ENCODE measurements at places on chromosomes 6 and 20.

GRCh38 chr6:24930431-24930871, 5.3 kb downstream of the RIPOR2 start:
- no peak for DNase-seq

GRCh38 chr6:7129784-7130569, 22.2 kb downstream of the RREB1 start:
- no peak for DNase-seq

DNA sequence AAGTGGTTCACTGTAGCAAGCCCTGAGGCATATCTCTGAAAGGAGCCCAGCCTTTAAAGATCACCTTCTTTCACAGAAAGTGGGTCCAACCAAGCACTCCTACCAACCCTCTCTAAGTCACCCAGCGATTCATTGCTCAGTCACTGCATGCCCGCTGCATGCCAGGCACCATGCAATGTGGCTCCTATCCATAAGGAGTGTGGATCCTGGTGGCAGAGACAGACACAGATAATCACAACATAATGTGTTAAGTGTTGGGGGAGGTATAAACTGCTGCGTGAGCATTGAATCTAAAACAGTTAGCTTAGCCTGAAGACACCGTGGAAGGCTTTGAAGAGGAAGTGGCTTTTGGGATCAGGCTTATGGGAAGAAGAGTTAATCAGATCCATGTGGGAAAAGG, 659.5 kb downstream of the PTPRT start:
- DNase-seq: no peak

GRCh38 chr6:14035874-14036273, 81.7 kb upstream of the CD83 start:
- no peak for DNase-seq

GRCh38 chr20:23101696-23102406, 15.7 kb upstream of the CD93 start:
- no peak for DNase-seq

DNA sequence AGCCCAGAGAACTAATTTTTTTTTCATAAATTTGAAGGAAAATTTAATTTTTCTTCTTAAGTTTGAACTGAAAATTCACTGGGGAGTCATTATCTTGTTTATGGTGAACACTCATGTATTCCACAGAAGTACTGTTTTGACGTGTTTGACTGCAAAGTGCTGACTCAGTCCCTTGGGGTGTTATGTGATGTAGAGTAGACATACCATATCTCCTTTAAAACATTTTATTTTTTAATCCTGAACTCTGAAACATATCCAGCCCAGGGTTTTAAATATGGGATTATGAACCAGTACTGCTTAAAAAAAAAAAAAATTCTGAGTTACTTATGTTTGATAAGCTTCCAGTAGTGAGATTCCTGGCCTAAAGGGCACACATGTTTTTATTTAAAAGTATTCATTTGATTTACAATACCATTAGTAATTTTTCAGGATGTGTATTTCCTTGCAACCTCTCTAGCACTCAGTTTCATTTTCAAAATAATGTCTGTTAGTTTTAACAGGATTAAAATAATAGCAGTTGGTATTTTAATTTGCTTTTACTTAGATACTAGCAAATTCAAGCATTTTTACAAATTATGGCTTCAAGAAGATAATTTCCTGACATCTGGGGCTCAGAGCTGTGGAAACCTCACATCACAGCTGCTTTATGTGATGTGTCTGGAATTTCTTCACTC, 81.7 kb upstream of the PDE10A start:
- no peak for DNase-seq

DNA sequence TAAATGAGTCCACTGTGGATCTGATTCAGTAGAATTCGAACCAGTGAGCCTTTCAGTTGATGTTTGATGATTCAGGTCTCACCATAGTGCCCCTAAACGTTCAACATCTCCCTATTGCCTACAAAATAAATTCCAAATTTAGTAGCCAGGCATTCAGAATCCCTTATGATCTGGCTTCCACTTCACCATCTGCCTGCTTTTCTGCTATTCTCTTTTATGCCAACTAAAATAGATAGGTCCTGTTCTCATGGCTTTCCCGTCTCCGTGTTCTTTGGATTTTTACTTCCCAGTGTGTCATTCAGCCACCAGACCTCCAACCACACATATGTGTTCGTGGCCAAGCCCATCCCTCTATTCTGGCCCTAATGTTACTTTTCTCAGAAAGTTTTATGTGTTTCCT, 410.4 kb downstream of the LMBRD1 start:
- DNase-seq: no peak

GRCh38 chr6:149967591-149967990, 3.8 kb downstream of the ULBP1 start:
- DNase-seq: no peak

- no peak for DNase-seq
Observed at GRCh38 chr20:7275645-7276237, 508.3 kb downstream of the BMP2 start.

DNA sequence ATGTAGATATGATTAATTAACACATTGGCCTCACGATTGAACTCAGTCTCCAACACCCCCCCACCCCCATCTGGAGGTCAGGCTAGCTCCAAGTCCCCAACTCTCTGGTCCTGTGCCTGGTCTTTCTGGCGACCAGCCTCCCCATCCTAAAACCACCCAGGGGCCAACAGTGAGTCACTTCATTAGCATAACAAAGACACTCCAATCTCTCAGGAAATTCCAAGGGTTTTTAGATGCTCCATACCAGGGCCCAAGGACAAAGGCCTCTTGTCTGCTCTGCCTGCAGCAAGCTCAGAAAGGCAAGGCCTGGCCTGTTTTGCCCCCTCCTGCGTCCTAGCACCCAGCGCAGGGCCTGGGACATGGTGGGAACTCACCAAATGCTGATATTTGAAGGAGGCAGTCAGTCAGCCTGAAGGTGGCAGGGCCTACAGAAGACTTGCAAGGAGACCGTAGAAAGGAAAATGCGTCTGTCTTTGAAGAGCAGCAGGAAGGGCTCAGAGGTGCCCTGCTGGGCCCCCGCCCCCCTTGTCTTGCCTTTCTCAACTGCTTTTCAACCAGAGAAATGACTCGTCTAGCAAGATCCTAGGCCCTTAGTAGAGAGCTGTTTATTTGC, 184.7 kb downstream of the CDH4 start:
- DNase-seq: peak; percentile 83

DNA sequence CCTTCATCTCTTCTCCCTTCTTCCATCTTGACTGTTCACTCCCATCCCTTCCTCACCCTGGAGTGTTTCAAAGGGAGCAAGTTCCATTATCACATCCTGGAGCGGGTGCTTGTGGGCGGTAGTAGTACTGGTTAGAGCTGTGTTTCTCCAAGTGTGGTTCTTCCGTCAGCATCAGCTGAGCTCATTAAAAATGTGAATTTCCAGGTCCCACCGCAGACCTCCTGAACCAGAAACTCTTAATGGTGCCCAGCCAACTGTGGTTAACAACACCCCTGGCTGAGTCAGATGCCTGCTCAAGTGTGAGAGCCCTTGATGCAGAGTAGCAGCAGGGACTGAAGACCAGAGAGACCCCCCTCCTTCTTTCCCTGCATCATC, 24.4 kb downstream of the ANGPT4 start:
- DNase-seq: no peak

GRCh38 chr20:7723284-7723683, 217.0 kb downstream of the HAO1 start:
- DNase-seq: no peak

DNA sequence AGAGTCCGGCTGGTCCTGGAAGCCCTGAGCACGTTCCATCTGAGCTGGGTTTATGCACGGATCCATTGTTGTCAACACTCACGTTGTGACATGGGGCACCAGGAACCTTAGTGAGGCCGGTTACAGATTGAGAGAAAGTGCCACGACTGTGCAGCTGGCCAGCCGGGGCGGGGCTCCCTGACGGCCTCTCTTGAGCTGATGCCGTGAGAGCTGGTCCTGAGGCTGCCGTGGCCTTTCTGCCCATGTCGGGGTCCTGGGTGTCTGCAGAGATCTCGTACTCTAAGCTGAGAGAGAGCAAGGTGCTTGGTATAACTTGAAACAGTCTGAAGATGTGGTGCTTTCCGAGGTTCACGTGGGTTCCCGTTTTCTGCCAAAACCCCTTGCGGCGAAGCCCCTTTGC, 10.0 kb downstream of the CDH4 start:
- no peak for DNase-seq

DNA sequence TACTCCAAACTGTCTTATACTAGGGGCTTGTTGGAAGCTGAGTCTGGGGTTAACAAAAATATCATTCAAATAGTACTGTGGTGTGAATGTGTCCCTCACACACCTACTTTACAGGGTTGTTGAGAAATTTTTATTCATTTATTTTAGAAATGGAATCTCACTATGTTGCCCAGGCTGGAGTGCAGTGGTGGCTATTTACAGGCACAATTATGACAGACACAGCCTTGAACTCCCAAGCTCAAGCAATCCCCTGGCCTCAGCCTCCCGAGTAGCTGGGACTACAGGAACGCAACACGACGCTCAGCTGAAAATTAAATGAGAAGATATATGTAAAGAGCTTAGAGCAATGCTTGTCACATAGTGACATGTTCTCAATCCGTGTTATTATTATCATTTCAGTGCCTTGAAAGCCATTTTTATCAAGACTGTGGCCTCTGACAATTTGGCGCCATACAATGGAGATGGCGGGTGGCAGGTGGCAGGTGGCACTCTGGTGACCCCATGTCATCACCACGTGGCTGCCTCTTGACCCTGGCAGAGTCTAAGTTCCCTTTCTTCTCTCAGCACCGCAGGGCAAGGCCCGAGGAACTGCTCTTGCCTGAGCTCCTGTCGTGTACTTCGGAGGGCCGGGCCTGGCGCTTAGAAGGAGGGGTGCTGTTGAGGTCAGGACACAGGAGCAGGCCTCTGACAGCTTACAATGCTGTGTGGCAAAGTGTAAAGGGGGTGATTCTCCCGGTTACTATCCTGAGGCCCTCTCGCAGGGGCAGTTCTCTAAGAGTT, 64.5 kb downstream of the STX11 start:
- DNase-seq: no peak

DNA sequence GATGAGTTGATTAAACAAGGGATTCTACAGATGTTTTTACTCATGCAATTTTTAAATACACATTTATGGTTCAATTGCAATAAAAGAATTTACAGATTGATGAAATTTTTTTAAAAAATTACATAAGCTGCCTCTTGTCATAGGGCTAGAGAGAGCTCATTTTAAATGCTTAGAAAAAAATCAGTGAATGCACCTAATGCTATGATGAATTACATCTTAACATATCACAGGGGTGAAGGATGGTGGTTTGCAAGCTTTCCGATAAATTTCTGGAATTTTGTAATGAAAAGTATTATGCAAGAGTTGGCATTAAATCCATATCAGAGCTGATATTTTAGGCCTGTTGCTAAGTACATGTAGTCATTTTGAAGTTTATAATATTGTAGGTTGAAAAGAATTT, 29.6 kb downstream of the DSE start:
- no peak for DNase-seq

DNA sequence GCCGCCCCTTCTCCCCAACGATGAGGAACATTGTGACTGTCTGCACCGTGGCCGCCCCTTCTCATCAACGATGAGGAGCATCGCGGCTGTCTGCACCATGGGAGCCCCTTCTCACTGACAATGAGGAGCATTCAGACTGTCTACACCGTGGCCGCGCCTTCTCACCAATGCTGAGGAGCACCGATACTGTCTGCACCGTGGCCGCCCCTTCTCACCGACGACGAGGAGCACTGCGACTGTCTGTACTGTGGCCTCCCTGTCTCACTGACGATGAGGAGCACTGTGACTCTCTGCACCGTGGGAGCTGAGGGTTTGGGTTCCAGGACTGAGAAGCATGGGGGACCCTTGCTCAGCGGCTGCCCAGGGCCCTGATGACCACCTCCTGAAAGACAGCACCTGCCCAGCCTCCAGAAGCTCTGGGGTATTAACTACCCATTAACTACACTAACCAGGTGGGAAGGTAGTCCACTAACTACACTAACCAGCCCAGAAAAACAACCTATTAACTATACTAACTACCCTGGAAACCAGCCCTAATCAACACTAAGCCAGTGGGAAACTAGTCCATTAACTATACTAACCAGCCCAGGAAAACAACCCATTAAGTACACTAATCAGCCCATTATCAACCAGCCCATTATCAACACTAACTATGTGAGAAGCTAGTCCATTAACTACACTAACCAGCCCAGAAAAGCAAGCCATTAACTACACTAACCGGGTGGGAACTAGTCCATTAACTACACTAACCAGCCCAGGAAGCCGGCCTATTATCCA, 116.9 kb downstream of the TAF4 start:
- DNase-seq: no peak

DNA sequence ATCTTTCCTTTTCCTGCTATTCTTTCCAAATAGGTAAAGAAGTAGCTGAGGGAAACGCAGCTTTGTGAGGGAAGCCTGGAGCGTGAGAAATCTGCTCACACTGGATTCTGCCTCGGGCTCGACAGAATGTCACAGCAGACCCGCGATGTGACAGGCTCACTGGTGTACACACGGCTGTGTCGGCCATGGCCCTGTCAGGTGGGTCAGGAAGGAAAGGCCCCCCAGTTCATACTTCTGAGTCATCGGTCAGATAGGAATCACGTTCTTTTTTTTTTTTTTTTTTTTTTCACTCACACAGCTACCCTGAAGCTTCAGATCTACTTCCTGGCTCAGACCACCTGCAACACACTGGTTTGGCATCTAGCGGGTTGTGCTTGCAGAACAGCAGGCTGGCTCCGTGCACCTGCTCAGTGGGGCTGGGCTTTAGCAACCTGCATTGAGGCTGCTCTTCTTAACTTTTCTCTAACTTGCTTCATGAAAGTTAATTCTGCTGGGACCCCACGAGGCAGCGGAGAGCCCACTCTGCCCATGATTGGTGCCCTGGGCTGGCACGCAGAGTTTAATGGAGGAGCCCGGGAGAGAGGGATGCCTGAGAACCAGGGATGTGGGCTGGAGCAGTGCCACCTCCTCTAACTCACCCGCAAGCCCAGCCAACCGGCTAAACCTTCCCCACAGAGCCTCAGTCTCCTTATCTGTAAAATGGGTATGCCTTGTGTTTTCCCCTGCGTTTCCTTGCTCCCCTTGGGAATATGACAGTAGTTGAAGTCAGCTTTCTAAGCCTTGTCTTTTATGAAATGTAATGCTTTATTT, 61.5 kb upstream of the FNDC1 start:
- no peak for DNase-seq

- no peak for DNase-seq
Observed at GRCh38 chr6:82415820-82416219, 52.2 kb downstream of the TPBG start.

DNA sequence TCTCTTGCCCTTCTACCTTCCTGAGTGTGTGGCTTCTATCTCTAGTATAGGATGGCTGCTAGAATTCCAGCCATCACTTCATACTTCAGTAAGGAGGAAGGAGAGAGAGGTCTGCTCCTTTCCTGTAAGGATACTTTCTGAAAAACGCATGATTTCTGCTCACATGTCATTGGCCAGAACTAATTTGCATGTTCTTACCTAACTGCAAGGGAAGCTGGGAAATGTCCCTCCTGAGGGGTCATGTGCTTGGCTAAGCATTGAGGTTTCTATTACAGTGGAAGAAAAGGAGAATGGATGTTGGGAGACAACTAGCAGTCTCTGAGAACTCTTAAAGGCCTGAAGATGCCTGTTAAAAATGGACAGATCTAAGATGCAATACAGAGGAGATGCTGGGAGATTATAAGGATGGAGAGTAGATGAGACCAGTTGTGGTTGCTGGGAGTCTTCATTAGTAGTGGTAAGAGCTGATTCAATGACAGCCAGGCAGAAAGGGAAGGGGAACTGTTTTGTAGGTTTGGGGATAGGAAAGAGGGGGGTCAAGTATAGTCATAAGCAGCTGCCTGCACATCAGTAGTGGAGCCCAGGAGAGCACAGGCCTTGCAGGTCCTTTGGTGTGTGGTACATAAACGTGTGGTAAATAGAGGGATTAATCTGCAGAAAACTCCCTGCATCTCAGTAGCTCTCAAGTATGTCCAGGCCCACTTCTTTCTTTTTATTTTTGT, 20.2 kb downstream of the CDS2 start:
- DNase-seq: no peak

GRCh38 chr20:1975291-1975690, 18.6 kb downstream of the PDYN start:
- DNase-seq: no peak

All from posterior cingulate gyrus (tissue), 11 donors.